ENCODE measurements at places on chromosomes 2 and 18.

- DNase-seq = no peak
Observed at GRCh38 chr2:221420245-221420644, 151.9 kb downstream of the EPHA4 start.

DNA sequence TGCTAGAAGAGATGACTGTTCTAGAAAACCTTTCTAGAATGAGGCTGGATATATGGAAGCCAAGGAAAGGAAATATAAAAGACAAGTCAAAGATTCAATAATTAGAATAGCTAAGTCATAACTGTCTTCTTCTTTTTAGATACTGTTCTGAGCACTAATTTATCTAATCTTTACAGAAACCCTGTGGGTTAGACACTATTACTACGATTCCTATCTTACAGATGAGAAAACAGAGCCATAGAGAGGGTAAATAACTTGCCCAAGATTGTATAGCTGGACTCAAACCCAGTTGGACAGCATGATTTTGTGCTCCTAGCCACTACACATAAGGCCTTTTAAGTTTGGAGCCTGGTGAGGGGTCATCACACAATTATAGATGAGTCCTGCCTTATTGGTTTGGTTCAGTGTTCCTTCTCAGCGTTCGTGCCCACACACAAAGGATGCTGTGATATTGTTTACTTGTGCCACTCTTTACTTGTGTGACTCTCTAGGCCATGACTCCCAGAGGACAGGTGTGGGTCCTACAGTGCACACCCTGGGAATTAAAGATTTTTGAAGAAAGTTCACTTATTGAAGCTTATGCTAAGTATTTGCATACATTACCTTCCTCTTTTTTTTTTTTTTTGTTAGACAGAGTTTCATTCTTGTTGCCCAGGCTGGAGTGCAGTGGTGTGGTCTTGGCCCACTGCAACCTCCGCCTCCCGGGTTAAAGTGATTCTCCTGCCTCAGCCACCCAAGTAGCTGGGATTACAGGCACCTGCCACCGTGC is 153.7 kb downstream of the PRKCE start:
- DNase-seq = no peak

GRCh38 chr2:200523158-200523557 is 2.8 kb upstream of the SGO2 start:
- DNase-seq = no peak

DNA sequence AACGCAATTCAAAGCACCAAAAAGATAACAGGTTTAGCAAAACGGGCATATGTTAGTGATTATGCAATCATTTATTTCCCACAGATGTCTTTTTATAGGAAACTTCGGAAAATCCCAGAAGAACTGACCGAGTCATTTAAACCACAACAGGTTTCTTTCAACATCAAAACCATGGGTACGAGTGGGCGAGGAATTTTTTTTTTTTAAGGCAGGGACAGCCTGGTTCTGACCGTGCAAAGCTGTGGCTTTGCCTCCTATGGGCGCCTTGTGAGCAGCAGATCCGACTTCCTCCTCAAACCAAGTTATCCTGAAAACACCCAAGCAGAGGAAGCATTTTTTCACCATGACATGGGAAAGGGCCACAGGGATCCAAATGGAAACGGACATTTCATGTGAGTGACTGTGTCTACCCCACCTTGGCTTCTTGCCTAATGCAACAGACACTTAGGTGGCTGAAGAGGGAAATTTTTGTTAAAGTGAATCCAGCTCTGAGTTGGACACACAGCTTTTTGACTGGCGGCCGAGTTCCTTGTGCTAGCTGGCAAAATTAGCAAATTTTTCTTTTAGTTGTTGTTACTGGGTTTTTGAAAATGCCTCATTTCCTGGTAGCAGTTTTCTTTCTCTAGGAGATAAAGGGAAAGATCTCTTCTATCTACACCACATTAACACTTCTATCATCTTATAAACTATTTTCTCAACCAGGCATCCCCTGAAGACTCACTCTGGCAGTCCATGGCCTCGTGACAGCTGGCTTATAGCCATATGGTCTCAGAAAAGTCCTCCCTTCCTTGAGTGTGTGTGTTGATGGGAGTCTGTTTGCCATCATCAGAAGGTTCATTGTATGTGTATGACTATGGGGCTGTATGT is 487.4 kb upstream of the ZEB2 start:
- no peak for DNase-seq

GRCh38 chr18:34998661-34999060 is 42.6 kb upstream of the MAPRE2 start:
- DNase-seq = no peak

DNA sequence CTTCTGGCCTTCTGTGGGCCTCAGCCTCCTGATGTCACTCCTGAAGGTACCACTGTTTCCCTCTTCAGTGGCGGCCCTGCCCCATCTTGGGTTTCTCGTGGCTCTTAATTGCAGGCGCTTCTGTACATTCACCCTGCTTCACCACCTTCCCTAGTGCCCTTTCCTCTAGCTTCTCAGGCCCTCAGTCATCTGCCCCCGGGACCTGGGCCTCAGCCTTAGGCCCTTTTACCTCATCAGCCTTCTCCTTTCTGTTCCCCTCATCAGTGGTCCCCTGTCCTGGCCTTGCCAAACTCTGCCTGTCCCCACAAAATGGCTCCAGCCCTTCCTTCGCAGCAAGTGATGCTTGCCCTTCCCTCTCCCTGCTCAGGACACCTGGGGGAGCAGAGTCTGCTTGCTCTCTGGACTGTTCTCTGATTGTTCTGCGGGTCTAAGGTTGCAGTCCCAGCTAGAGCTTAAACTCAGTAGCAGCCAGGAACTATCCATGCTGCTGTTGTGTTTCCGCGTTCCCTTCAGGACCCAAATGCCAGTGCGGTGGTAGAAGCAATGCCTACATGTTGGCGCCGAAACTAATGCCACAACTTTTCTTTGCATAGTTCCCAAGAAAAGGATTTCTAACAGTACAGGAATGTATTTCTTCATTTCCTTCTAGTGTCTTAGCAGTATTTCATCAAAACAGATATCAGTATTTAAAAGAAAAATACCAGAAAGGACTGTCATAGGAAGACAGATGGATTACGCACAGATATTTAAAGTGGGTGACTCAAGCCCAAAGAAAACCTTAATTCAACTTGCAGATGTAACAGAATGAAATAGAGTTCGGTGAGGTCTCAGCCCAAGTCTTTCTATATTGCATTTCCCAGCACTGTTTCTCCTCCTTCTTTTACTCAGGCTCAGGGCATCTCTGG is 7.5 kb downstream of the ASB1 start:
- no peak for DNase-seq

- DNase-seq = no peak
Observed at GRCh38 chr2:43279317-43279840, 53.0 kb upstream of the ZFP36L2 start.

GRCh38 chr2:68689553-68690537 is 44.8 kb upstream of the ARHGAP25 start:
- peak; percentile 34 for DNase-seq

DNA sequence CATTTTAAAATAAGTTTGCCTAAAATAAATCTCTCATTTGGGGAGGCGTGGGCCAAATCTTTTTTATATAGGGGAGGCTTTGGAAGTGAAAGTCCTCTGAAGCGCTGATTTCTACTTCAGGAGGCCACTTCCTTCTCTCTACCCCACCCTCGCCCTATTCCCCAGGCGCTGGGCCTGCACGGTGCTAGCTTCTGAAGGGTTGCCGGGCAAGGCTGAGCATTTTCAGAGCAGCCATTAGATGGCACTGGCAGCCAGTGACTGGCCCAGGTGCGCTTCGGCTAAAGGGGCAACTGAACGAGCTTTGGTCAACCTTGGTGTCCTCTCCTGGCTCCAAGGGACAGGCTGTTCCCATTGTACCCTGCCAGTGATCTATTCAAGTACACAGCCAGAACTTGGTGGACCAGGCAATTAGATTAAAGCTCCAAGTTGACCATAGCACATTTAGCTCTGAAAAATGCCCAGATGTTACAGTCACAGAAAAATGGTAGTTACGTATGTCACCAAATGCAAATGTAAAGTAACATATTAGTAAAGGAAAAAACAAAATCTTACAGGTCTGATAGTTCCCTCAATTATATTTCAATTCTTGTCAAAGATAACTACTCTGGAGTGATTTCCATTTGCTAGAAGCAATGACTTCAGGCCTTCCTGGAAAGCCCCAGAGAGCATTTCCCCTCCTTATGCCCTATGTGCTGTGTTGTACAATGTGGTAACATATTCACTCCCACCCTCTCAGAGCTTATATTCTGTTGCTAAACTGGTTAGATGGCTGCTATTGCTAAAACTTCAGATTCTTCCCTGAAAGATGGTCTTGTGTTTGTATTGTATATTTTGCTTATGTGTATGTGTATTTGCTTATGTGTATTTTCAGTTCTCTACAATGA is 2.1 kb downstream of the POMC start:
- peak; percentile 63 for DNase-seq

DNA sequence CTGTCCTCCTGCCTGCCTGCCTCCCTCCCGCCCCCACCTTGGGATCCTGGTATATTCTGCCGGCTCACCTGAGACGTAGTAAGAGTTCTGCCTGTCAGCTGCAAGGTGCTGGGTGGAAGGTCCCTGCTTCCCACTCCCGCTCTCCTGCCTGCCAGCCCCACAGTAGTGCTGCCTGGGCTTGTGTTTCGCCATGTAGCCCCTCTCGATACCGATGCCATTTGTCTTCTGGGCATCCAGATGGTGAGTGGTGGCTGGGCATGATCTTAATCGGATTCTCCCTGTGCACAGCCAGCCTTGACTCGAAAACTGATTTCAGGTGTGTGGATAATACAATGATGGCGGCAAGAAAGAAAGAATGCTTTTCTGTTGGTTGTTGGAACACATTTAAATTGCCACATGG is 184.9 kb downstream of the AGAP1 start:
- no peak for DNase-seq

DNA sequence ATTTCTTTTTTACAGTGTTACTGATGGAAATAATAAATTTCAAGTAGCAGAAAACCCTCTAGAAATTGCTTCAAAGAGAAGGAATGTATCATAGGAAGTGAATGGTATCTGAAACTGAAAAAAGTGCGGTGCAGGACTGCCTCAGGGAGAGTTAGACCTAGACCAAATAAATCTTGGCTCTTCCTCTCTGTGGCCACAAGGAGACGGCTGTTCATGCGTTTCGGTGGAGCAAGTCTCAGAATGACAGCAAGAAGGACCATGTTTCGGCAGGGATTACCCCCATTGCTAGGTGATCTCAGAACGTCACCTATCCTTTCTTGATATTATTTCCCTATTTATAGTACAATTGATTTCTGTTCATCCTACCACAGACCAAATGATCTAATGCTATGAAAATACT is 522.3 kb downstream of the SOX11 start:
- no peak for DNase-seq

- DNase-seq = no peak
Observed at GRCh38 chr2:55759271-55759921, 65.8 kb upstream of the PNPT1 start.

GRCh38 chr2:33373986-33374385 is 102.5 kb upstream of the RASGRP3 start:
- DNase-seq = no peak

GRCh38 chr2:63632382-63632781 is 43.6 kb downstream of the MDH1 start:
- no peak for DNase-seq

- DNase-seq = no peak
Observed at GRCh38 chr2:96970248-96970875, 16.0 kb downstream of the FAM178B start.

DNA sequence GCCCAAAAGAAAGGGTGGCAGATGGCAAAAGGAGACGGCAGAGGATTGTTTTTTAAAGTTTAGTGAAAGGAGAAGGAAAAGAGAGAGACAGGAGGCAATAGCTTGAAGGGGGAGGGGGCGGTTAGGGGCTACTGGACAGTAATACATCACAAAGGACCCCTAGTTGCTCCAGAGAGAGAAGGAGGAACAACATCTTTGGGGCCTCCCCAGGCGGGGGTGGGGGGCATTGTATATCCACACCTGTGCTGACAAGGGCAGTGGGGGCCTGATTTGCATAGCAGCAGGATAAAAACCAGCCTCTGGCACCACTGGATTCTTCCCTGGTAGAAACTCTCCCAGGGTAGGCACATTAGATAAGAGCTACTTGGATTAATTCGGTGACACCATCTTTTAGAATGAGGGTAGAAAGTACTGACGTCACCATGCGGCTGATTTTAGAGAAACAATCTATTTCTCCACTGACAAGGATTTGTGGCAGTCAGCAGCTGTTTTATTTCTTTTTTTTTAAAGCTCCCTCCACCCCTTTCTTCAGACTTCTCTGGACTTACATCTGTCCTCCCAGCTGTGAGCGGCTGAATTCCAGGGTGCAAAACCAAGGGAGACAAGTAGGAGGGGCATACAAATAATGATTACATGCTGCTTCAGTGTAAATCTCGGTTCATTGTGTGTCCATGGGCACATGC is 199.8 kb upstream of the NRP2 start:
- no peak for DNase-seq

DNA sequence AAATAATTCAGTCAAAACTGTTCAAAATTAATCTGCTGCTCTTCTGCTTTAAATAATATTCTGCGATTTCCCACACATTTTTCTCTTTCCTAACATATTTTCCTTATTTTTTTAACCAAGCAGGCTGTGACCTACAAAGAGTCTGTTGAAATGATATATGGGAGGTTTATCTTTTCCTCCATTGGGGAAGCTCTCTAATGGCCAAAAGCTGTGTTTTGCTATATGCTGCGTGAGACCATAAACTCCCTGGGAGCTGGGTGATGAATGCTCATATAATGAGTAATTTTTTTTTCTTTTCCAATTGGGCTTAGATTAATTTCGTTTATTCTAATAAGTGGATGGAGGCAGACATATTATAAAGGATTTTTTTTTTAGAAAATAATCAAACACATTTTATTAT is 72.2 kb upstream of the MAP2 start:
- no peak for DNase-seq

DNA sequence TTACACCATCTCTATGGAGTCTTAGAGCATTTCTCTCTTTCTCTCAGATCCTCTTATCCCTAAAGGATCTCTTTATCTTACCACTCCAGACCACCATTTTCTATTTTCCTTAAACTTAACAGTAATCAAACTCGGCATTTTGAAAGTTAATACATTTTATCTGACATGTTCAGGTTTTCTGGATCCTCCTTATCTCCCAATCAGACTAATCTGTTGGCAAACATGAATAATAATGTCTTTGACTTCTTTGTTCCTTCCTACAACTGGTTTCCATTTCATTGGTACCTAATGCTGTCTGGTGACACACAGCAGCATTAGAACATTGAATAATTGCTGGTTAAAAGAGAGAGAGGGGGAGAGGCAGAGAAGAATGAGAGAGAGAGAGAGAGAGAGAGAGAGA is 932.1 kb upstream of the FSHR start:
- DNase-seq = no peak

DNA sequence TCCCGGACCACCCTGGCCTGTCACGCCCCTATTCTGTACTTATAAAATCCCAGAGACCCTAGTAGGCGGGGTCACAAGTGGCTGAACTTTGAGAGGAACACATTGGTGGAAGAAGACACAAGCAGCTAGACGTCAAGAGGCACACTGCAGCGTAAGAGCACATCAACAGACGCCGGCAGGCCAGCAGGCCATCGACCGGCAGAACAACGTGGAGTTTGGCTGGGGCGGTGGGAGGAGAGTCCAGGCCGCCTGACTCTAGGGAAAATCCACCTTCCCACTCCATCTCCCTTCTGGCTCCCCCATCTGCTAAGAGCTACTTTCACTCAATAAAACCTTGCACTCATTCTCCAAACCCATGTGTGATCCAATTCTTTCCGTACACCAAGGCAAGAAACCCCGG is 601.8 kb upstream of the CDH2 start:
- DNase-seq = no peak

- no peak for DNase-seq
Observed at GRCh38 chr2:84866122-84866521, 14.8 kb downstream of the TRABD2A start.

GRCh38 chr2:186868344-186868743 is 19.4 kb upstream of the ZSWIM2 start:
- no peak for DNase-seq
